ENCODE measurements at places on chromosomes 3 and 15.

- DNase-seq, result no peak
These were observed 226.9 kb downstream of the CACNA2D3 start for GRCh38 chr3:54349231-54349652.

- DNase-seq, result no peak
These were observed 61.7 kb downstream of the AGTR1 start for GRCh38 chr3:148759430-148759829.

DNA sequence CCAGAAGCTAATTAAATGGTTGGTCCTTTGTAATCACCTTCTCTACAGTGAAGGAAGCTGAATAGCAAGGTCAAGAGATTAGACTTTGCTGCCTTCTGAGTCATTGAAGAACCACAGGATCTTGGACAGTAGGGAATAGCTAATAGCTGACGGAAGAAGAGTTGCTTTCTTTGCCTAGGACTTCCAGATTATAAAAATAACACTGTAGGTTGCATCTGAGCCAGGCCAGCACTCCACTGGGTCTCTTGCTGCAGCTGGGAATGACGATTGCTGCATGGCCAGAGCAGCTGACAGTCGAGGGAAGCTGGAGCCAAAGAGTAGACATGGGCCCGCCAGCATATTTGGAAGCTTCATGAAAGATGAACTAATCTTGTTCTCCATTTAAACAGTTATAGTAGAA is 81.5 kb upstream of the KCNMB2 start:
- DNase-seq, result no peak

DNA sequence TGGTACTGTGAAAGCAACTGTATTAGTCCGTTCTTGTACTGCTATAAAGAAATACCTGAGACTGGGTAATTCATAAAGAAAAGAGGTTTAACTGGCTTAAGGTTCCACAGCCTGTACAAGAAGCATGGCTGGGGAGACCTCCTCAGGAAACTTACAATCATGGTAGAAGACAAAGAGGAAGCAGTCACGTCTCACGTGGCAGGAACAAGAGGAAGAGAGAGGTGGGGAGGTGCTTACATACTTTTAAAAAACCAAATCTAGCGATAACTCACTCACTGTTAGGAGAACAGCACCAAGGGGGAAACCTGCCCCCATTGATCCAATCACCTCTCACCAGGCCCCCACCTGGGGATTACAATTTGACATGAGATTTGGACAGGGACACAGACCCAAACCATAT is 48.9 kb downstream of the IQGAP1 start:
- no peak for DNase-seq

GRCh38 chr3:183307749-183308148 is 54.7 kb downstream of the B3GNT5 start:
- no peak for DNase-seq

DNA sequence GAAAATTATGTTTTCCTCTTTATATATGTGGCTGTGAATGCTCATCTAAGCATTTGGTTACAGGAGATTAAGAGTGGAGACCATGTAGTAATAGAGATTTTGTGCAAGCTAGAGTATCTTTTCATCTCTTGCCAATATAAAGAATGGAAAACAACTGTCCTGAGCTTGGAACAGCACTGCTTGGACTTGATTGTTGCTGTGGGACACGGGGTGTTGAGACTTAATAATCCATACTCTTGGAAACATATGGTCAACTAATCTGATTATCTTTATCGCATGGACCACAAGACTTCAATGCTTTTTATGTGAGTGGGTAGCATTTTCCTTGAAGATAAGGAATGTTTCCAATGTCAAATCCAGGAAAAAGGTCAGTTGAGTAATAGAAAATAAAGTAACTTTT is 806.3 kb downstream of the DIPK2A start:
- DNase-seq, result no peak

- DNase-seq, result no peak
These were observed 891 bp upstream of the TOP2B start for GRCh38 chr3:25665315-25666280.

- DNase-seq, result no peak
These were observed 2.4 kb downstream of the NMNAT3 start for GRCh38 chr3:139675327-139675726.

GRCh38 chr3:146715170-146715569 is 110.0 kb upstream of the PLSCR5 start:
- peak; percentile 10 for DNase-seq

GRCh38 chr15:77863491-77864105 is 213.9 kb downstream of the TBC1D2B start:
- no peak for DNase-seq

GRCh38 chr15:100208921-100209603 is 132.7 kb downstream of the ADAMTS17 start:
- DNase-seq, result no peak

DNA sequence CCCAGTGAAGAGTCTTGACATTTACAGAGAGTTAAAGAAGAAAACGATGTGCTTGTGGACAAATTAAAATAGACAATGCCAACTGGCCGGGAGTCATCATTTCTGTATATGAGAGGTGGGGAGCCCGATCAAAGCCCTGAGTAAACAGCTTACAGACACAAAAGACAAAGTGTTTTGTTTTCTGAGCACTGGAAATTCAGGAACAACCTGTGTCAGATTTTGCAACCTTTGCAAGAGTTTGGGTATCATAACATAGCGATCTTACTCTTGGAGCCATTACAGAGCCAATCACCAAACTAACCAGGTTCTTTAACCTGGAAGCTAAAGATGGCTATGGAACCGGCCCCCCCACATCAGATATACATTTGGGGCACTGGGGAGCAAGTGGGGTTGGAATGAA is 101.9 kb upstream of the LRIG1 start:
- DNase-seq, result no peak

DNA sequence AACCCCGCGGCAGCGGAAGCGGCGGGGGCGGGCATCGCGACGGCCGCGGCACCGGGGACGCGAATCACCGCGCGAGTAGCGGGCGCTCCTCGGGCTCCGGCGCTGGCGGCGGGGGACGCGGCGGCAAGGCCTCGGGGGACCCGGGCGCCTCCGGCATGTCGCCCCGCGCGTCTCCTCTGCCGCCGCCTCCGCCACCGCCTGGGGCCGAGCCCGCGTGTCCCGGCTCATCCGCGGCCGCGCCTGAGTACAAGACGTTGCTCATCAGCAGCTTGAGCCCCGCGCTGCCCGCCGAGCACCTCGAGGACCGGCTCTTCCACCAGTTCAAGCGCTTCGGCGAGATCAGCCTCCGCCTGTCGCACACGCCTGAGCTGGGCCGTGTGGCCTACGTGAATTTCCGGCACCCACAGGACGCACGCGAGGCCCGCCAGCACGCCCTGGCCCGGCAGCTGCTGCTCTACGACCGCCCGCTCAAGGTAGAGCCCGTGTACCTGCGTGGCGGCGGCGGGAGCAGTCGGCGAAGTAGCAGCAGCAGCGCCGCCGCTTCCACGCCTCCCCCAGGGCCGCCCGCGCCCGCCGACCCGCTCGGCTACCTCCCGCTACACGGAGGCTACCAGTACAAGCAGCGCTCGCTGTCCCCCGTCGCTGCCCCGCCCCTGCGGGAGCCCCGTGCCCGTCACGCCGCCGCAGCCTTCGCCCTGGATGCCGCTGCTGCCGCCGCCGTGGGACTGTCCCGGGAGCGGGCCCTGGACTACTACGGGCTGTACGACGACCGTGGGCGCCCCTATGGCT is 675 bp downstream of the RBM15B start:
- DNase-seq, result no peak

DNA sequence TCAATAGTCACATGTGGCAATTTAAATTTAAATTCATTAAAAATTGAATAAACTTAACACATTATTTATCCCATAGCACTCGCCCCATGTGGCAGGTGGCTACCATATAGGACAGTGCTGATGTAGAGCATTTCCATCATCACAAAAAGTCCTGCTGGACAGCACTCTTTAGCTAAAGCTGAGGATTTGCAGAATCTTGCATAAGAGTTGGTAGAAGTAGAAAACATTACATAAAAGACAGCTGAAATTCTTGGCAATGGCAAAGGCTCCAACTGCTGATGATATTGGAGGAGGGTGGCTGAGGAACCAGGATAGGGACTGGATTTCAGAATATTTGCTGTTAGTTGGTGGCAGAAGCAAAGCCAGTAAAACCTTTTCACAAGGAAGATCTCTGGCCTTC is 230.7 kb upstream of the SATB1 start:
- no peak for DNase-seq

GRCh38 chr3:70861234-70861633 is 548.8 kb upstream of the MDFIC2 start:
- no peak for DNase-seq

GRCh38 chr3:138768946-138769345 is 65.8 kb downstream of the PIK3CB start:
- DNase-seq, result no peak

GRCh38 chr15:63022181-63022580 is 20.4 kb upstream of the TPM1 start:
- no peak for DNase-seq

GRCh38 chr3:182710557-182711157 is 82.6 kb upstream of the ATP11B start:
- no peak for DNase-seq

GRCh38 chr3:112579232-112579631 is 17.4 kb downstream of the SLC35A5 start:
- no peak for DNase-seq

DNA sequence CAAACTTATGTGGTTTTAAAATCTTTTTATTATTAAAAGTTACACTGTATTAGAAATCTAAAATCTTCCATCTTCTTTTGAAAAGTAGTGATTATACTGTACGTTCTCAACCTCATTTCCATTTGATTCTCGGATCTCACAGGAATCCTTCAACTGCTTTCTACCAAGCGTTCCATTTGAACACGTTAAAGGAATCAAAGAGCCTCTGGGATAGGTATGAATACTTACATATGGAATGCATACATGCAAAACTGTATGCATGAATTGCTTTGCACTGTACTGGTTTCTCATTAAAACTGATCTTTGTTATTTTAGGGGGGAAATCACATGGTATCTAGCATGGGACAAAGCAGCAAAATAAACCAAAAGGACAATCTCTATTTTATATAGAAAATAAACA is 14.8 kb downstream of the TSC22D2 start:
- no peak for DNase-seq

- DNase-seq, result no peak
These were observed 1049.1 kb downstream of the FHIT start for GRCh38 chr3:60202052-60202726.

DNA sequence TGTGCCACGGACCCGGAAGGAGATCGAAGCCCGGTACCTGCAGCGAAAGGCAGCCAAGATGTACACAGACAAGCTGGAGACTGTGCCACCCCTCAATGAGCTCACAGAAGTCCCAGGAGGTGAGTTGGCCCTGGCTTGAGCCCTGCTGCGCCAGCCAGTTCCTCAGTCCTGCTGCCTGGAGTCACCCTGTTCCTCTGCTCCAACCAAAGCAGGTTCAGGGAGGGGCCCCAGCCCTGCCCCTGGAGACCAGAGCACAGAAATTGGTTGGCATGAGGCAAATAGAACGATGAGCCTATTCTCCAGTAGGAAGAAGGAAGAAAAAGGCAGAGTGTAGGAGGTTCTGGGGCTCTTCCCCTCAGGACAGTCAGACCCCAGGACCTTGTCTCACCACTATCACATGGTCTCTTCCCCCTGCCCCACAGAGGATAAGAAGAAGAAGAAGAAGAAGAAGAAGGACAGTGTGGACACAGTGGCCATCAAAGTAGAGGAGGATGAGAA is 8.0 kb downstream of the TMIE start:
- no peak for DNase-seq

DNA sequence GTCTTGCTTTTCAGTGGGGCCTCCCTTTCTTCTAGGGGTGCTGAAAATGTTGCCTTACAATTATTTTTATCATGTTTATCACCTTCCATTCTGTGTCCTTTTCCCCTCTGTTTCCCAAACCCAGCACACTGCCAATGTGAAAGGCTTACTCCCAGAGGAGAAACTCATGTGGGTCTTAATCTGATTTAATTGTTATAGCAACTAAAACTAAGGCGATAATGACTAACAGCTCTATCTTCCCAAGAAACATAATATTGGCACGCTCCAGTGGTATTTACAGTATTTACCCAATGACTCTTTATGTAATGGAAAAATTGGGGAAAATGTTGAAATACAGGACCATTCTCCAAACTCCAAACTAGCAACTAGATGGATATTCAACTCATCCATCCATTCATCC is 58.4 kb downstream of the MESD start:
- DNase-seq, result no peak

- no peak for DNase-seq
These were observed 51.0 kb downstream of the NKIRAS1 start for GRCh38 chr3:23865595-23866396.

DNA sequence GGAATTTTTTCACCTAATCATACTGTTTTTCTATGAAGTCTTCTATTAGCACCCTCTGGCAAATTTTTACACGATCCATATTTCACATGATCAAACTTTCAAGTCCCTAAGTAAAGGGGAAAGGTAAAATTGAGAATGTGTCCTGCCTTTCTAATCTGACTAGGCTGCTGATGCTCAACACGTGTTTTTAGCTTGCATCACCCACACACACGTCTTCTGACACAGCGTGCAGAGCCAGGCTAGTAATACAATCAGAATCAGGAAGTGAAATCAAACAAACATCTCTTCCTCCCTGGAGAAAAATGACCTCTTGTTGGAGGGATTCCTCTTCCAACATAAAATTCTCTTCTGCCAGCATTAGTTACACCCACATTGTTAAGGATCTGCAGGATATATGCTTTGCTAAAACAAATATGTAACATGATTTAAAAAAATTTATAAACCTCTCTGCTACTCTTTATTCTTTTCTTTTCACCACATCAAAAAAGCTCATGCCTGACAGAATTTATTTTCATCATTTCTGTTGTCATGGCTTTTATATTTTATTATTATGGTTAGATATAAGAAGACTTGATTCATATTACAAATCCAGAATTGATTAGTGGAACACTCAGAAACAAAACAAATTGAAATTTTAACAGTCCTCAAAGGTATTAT is 122.4 kb downstream of the RAP2B start:
- peak; percentile 90 for DNase-seq

DNA sequence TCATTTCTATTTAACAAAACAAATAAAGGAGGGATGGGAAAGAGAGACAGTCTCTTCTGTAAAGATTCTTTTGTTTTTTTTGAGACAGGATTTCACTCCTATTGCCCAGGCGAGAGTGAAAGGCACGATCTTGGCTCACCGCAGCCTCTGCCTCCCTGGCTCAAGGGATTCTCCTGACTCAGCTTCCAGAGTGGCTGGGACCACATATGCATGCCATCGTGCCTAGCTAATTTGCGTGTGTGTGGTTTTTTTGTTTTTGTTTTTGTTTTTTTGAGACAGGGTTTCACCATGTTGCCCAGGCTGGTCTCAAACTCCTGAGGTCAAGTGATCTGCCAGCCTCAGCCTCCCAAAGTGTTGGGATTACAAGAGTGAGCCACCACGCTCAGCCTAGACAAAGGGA is 23.3 kb downstream of the STAG1 start:
- DNase-seq, result peak; percentile 29

GRCh38 chr3:151813799-151814198 is at the start of gene AADAC:
TSS of gene AADAC (plus strand) at chr3:151814116. CDS start at chr3:151814163, 47 bp downstream.
- no peak for DNase-seq

- no peak for DNase-seq
These were observed 124.9 kb downstream of the PTPRG start for GRCh38 chr3:61686228-61686648.

GRCh38 chr3:195173657-195174056 is 97.3 kb downstream of the XXYLT1 start:
- no peak for DNase-seq

- DNase-seq, result no peak
These were observed 55.3 kb downstream of the ADAMTSL3 start for GRCh38 chr15:83709241-83709640.

GRCh38 chr3:46370839-46371518 is at the start of gene CCR5:
TSS of gene CCR5 (plus strand) at chr3:46370946. CDS start at chr3:46372903, 1,957 bp downstream.
- no peak for DNase-seq

GRCh38 chr3:16994854-16995525 is 110.2 kb downstream of the PLCL2 start:
- no peak for DNase-seq

- peak; percentile 51 for DNase-seq
These were observed 73.9 kb downstream of the CPN2 start for GRCh38 chr3:194277104-194277785.

Measured in fibroblast of the conjunctiva (primary cell).